ENCODE measurements at places on chromosomes 16 and 17.

GRCh38 chr16:82808036-82808435, 181.3 kb downstream of the CDH13 start:
- no peak for DNase-seq

DNA sequence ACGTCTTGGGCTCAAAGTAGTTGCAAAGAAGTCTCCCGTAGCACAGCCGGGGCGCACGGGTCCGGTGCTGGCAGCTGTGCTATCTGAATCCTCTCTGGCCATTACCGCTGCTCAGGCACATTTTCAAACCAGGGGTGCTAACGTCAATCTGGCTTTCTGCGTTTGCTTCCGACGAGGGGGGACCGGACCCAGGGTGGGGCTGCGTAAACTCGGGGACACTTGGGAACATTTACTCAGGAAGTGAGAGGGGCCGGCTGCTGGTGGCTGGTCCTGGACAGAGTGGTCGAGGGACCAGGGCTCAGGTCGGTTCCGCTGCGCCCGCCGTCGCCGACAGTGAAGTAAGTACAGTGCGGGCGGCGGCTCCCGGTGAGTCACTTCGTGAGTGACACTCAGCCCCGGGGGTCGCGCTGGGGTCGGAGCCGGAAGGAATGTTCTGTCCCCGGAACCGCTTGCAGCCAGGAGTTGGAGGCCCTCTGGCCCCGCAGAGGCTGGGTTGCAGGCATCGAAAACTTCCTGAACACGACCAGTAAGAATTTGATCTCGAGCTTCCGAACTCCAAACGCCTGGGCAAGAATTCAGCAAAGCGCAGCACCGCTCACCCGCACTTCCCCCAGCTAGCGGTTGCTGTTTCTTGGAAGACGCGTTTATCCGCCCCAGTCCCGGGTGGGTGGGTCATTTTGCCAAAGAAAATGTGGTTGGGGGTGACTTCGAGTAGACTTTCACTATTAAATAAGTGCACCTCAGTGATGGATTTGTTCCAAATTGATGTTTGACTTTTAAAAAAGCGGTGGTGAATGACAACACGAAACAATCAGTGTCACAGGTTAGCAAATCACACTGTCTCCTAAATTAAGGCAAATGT, 1.4 kb upstream of the HS3ST3B1 start:
- DNase-seq, result no peak

DNA sequence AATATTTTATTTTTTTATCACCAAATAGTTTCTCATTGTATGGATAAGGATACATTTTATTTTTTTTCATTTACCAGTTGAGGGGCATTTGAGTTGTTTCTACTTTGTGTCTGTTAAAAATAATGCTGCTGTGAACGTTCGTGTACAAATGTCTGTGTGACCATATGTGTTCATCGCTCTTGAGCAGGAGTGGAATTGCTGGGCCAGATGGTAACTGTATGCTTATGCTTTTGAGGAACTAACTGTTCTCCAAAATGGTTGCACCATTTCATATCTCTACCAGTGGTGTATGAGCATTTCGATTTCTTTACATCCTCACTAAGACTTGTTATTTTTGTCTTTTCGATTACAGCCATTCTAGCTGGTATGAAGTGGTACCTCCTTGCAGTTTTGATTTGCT, 212.5 kb upstream of the N4BP1 start:
- DNase-seq, result no peak

- DNase-seq, result no peak
Observed at GRCh38 chr16:73420676-73421075, 372.7 kb upstream of the ZFHX3 start.

GRCh38 chr16:78675312-78675711, 575.9 kb downstream of the WWOX start:
- no peak for DNase-seq

DNA sequence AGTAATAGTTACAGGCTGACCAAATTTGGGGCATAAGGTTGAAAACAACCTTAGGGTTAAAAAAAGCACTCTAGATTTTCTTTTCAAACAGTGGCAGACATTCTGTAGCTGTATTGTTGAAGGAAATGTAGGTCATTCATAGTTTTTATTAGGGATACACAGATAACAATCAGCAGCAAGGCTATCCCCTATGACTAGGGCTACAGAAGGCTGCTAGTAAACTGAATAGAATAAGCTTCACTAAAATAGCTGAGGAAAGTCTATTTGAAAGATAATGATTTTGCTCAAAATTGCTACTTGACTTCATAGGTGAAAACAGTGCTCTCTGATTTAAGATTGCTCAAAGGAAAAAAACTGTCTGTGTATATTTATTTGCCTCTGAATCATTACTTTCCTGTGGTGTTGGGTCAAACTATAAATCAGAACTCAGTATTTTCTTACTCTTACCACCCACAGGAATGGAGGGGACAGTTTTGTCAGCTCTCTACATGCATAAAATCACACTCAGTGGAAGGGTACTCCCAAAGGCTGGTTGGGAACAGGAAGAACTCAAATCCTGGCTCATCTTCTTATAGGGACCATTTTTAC, 24.8 kb downstream of the RPGRIP1L start:
- no peak for DNase-seq

GRCh38 chr17:43351691-43352090, 47.1 kb upstream of the ARL4D start:
- DNase-seq, result no peak

- DNase-seq, result peak; percentile 31
Observed at GRCh38 chr16:50326835-50327465, 41.8 kb downstream of the BRD7 start.

GRCh38 chr16:11046382-11046931, 102.1 kb downstream of the CLEC16A start:
- DNase-seq, result no peak

- no peak for DNase-seq
Observed at GRCh38 chr17:9544221-9544620, 31.4 kb downstream of the STX8 start.

DNA sequence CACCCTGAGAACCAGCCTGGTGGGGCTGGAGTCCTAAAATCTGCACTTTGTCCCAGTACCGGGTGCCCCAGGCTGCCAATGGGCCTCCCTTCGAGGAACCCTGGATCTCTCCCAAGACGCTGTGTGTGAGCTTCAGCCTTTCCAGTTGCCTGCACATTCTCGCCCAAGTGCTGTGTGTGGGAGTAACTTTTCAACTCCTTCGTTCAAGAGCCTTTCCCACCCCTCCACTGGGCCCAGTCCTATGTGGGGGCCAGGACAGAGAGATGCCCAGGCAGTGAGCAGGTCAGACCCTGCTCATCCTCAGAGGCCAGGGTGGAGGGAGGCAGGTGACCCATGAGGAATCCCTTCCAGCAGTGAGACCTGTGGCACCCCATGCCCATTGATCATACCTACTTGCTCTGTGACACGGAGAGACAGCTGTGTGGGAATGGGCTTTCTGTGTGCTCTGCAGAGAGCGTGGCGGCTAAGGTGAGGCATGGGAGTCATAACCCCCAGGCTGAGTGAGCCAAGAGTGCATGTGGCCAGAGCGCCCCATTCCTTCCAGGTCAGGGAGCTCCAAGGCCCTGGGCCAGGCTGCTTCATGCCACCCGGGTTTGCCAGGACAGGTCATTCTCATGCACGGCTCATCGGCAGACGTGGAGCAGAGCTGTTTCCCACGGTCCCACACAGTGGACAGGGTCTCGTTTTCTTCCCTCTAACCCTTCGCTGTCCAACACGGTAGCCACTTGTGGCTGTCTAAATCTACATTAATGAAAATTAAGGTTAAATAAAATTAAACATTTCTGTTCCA, 154.4 kb downstream of the CLEC16A start:
- no peak for DNase-seq

- DNase-seq, result no peak
Observed at GRCh38 chr17:71085238-71086033, 916.1 kb downstream of the KCNJ2 start.

DNA sequence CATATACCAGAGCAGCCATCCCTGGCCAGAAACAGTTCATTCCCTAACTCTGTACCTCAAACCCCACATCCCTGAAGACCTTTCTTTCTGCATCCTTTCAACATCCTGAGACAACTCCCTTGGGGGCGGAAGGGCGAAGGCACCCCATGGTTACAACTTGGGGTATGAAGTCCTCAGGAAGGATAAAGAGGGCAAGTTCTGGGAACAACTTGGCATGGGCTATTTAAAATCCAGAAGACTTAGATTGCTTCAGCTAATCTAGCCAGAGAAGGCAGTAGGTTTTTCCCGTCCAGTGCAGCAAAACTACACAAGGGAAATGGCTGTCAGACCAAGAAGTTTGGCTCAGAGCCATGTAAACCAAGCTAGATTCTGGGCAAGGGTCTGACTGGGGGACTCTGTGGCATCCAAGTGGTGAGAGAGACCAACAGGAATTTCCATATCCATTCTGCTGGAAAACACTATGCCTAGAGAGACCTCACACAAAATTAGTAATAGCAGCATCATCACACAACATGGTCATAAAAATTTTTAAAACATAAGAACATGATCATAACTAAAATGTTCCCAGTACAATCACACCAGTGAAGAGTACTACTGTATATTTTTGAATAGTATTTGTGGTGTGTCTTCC, 113.2 kb downstream of the CDYL2 start:
- DNase-seq, result no peak

GRCh38 chr17:40402668-40403067, 15.0 kb downstream of the TOP2A start:
- DNase-seq, result no peak

GRCh38 chr16:35741546-35741945, 2282.1 kb downstream of the TP53TG3F start:
- no peak for DNase-seq

DNA sequence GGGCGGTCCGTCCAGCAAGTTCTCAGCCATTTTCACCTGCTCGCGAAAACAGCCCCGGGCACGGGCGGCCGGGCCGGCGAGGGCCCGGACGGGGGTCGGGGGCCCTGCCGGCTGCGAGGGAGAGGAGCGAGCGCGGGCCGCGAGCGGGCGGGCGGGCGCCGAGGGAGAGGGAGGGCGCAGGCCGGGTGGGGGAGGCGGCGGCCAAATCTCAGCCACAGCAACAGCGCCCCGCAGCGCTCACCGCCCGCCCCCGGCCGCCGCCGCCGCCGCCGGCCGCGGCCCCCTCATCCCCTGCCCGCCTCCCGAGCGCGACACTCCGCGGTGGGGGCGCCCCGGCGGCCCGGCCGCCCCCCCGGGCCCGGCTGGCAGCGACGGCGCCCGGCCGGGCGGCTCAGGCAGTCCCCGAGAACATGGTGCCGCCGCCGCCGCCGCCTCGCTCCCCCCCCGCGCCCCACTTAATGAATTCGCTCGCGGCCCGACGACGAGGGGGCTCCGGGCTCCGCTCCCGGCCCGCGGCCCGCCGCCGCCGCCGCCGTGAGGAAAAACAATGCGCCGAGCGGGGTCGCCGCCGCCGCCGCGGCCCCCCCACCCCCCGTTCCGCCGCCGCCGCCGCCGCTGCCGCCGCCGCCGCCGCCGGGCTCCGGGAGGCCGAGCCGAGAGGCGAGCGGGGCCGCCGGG, 487 bp downstream of the CREBBP start:
- peak; percentile 67 for DNase-seq

DNA sequence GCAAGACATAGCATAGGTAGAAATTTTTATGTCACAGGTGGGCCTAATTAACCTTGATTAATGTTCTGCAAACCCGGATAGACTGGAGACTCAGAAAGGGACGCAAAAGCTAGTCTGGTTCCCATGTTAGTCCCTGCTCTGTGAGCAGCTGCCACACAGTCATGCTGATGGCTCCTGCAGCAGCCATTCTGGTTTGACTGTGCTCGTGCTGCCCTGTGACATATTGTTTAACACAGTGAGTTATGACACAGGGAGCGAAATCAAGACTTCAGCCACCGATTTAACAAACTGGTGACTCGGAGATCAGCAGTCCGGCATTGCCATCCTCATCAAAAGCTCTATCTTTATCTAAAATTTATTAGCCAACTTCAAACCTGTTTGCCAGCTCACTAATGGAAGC, 169.8 kb downstream of the WWOX start:
- no peak for DNase-seq

DNA sequence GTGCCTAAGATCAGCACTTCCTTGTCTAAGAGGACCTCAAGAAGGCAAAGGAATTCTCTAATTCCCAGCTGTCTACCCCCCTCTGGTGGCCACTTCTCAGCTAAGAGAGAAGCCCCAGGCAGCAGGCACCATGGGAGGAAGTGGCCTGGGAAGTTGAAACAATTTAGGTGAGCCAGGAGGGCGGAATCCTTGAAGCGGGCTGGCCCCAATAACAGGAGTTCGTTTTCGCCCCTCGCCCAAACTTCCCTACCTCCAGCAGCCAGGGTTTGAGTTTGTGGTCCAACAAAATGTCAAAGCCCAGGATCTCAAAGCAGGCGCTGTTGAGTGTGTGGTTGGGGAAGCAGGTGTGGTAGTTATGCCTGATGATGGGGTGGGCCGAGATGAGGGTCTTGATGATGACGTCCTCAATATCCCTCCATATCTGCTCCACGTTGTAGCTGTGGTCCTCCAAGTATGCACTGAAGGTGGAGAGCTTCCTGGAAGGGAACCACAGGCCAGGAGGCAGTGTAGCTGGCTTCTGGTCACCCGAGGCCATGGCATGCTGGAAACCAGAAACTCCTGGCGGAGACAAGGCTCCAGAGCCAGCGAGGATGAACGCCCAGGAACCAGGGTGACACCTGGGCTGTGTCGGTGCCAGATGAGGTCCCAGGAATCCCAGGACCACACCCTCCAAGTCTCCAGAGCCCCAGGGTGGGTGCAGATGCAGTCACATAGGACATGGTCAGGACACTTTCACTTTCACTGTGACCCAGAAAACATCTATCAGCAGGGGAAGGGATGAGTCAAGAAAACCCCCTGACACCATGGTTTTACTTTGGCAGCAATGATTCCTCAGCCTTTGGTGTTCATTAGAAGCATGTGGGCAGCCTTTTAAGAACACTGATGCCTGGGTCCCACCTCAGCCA, 25.6 kb downstream of the TTLL6 start:
- no peak for DNase-seq

DNA sequence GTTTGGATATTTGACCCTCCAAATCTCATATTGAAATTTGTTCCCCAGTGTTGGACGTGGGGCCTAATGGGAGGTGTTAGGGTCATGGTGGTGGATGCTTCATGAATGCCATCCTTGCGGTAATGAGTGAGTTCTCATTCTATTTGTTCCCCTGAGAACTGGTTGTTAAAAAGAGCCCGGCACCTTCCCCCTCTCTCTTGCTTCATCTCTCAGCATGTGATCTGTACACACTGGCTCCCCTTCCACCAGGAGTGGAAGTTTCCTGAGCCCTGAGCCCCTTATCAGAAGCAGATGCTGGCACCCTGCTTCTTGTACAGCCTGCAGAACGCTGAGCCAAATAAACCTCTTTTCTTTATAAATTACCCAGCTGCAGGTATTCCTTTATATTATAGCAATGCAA, 25.6 kb downstream of the PIK3R6 start:
- DNase-seq, result no peak

Data from activated CD4-positive, CD25-positive, alpha-beta regulatory T cell (primary cell).